ENCODE measurements at places on chromosomes 11 and 22.

- DNase-seq = no peak
These were observed 5.1 kb downstream of the SLC37A4 start for GRCh38 chr11:119025541-119025940.

DNA sequence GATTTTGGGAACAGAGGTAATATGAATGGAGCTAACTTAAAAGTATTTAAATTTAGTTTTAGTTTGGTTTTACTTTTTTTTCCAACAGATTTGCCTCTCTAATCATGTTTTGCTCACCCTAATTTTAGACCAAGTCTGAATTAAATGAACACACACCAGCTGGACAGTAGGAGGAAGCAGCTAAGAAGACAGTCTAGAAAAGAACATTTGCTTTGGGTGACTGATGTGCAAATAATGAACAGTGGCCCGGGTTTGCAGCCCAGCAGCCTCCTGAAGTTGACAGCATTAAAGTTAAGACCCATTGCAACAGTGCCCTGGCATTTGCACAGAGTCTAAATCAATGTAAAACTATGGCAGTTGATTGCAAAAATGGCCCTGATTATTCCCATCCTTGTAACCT is 66.4 kb upstream of the SORL1 start:
- no peak for DNase-seq

DNA sequence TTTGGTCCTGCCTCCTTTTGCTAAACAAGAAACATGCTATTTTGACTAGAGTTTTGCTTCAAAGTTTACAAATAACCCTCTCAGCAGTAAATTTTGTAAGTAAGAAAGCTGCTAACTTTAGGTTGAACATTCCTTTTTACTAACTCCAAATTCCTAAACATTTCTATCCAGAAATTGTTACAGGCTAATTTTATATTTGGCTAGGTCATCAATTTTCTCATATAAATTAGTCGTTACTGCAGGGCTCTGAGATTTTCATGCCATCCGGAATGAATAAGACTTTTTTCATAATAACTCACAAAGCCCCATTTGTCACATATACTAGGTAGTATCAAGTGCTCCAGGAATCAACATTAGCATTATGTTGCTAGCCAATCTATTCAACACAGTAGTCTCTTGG is 143.1 kb downstream of the METTL15 start:
- DNase-seq = no peak

- no peak for DNase-seq
These were observed 13.4 kb downstream of the VWCE start for GRCh38 chr11:61281581-61282250.

GRCh38 chr11:33893711-33894397 is 2.0 kb upstream of the LMO2 start:
- DNase-seq = no peak

DNA sequence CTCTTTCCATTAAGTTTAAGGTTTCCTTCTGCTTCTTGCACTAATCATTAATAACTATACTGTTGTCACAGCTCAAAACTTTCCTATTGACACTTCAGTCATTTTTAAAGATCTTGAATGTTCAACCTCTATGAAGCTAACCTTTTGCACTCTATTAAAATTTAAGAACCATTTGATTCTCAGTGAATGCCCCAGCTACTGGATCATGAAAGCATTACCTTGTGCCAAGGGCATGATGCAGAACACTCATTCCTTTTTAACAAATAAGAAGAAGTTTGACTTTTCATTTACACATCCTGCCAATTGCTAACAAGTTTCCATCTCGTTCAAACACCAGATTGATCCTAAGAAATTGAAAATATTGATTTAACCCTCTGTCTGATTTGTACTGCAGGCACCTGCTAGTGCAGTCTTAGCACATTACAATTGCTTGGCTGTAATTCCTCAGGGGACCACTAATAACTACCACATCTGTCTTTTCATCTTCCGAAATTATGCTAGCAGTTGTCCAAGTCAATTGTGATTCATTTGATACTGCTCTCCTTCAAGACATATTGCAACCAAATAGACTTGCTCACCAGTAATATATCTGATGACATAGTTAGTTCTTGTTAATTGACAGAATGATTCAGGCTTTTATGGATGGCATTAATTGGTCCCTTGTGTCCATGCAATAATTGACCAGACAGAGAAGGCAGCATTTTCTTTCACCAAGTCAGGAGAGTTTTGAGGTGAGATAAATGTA is 158.4 kb downstream of the TEAD1 start:
- no peak for DNase-seq

DNA sequence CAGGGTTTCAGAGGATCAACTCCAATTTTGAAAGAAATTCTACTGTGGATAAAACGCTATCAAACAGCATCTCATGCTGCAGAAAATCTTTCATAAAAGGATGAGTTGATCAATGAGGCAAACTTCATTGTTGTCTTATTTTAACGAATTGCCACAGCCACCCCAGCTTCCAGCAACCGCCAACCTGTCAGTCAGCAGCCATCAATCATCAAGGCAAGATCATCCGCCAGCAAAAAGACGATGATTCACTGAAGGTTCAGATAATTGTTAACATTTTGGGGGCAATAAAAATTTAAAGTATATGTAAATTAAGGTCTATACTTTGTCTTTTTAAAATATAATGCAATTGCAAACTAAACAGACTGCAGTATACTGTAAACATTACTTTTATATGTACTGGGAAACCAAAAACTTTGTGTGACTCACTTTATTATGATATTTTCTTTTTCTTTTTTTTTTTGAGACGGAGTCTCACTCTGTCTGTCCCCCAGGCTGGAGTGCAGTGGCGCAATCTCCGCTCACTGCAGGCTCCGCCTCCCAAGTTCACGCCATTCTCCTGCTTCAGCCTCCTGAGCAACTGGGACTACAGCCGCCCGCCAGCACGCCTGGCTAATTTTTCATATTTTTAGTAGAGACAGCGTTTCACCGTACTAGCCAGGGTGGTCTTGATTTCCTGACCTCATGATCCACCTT is 155.3 kb upstream of the SYN3 start:
- no peak for DNase-seq

DNA sequence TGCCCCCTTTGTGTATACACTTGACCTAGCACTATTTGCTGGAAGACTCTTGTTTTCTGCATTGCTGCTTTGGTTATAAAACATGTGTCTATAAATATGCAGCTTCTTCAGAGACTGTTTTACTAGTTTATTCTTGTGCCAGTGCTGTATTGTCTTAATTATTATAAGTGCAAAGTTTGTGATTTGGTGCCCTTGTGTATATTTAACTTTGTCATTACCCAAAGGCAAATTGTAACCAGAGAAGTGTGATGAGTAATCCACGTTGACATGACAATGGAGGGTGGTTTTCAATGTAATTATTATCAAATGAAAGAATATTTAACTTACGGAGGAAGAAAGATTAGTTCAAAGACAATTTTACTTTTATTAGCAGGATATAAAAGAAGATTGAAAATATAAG is 75.0 kb upstream of the PRODH start:
- DNase-seq = no peak

GRCh38 chr11:7671347-7672215 is 1.7 kb downstream of the CYB5R2 start:
- no peak for DNase-seq

- DNase-seq = no peak
These were observed 3.2 kb upstream of the MS4A10 start for GRCh38 chr11:60781981-60782316.

DNA sequence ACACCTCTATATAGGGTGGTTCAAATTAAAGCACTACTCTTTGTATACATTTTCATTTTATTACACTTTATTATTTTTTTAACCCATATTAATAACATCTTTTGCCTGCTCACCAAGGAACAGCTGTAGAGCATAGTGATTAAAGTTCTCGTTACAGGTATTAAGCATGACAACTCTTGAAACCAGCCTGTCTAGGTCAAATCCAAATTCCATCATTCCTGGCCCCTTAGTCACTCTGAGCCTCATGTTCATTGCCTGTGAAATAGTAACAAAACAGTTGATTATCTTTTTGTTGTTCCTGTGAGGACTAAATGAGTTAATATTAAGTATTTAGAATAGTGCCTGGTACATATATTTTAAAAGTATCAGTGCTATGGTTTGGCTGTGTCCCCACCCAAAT is 334.5 kb downstream of the RAB38 start:
- no peak for DNase-seq

- DNase-seq = no peak
These were observed 454.7 kb downstream of the INSC start for GRCh38 chr11:15569305-15570025.

- no peak for DNase-seq
These were observed 327.1 kb upstream of the MTNR1B start for GRCh38 chr11:92642177-92642931.

DNA sequence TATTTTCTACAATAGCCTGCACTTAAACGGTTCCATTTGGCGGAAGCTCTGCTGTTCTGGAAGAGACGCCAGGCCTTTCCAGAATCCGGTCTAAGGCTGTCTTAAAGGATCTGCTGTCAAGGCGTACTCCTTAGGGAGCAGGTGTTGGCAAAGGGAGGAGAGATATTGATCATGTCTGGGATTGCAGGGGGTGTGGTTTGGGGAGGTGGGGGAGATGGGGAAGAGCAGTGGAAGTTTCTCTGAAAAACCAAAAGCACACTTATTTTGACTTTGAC is 22.5 kb upstream of the WNT11 start:
- no peak for DNase-seq

DNA sequence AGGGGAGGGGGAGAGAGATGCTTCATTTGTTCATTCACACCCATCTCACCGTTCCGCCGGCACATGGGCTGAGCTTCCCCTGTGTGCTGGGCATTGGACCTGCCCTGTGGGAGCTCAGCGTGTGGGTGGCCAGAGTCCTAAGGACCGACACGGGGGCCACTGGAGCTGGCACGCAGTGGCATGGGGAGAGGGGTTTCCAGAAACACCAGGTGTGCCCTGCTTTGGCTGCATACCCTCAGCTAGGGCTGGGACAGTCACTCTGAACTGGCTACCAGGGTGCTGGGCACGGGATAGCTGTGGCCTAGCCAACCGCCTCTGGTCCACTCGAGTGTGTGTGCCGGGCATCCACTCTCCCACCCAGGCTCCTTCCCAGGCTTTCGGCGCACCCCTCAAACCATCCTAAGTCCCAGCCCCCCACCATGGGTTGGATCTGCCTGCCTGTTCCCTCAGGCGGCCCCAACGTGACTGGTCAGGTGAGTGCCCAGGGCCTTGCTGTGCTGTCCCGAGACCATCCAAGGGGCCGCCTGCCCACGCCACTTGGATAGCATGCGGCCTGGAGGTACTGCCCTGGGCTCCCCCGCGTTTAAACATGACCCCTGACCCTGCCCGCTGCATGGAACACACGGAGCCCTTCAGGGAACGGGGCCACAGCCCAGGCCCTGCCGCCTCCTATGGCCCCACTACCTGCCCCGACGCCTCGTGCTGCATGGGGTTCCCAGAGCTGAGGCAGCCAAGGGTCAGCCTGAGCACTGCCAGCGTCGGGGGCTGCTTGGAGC is 51.6 kb upstream of the LINC01488 start:
- DNase-seq = no peak
